Thoracic aorta (tissue), 2 donors: ENCODE measurements at places on chromosomes 5 and 9. TPM values are rescaled to one million over a fixed set of nuclear protein-coding genes. Genes with fewer than 3 reads are reported as not detected.

GRCh38 chr5:73311291-73312110, 137.1 kb downstream of the FOXD1 start:
- H3K27me3 ChIP-seq, result no peaks in the 10 kb centered on the region
- H3K4me3 ChIP-seq, result peak overlapping the region; percentile 54
- H3K4me1 ChIP-seq, result peaks cover 3% of the 10 kb centered on the region
- H3K36me3 ChIP-seq, result no peaks in the 10 kb centered on the region

GRCh38 chr5:88507261-88507660, 238.6 kb upstream of the TMEM161B start:
- no peaks in the 10 kb centered on the region for H3K27me3 ChIP-seq
- DNase-seq, result no peak
- no peak overlapping the region for H3K27ac ChIP-seq
- H3K36me3 ChIP-seq, result no peaks in the 10 kb centered on the region
- no peaks in the 10 kb centered on the region for H3K4me1 ChIP-seq

- no peaks in the 10 kb centered on the region for H3K36me3 ChIP-seq
- no peak overlapping the region for H3K27ac ChIP-seq
- H3K4me3 ChIP-seq, result no peak overlapping the region
These were observed 111.0 kb upstream of the VCAN start for GRCh38 chr5:83360573-83360972.

- H3K36me3 ChIP-seq, result no peaks in the 10 kb centered on the region
- H3K27ac ChIP-seq, result no peak overlapping the region
- no peaks in the 10 kb centered on the region for H3K4me1 ChIP-seq
- H3K27me3 ChIP-seq, result no peaks in the 10 kb centered on the region
- H3K4me3 ChIP-seq, result no peak overlapping the region
These were observed 44.8 kb downstream of the APTX start for GRCh38 chr9:32956606-32957005.

GCNT4 gene
- total RNA-seq, result 3.1 TPM
